ENCODE measurements at places on chromosomes 2 and 18.

DNA sequence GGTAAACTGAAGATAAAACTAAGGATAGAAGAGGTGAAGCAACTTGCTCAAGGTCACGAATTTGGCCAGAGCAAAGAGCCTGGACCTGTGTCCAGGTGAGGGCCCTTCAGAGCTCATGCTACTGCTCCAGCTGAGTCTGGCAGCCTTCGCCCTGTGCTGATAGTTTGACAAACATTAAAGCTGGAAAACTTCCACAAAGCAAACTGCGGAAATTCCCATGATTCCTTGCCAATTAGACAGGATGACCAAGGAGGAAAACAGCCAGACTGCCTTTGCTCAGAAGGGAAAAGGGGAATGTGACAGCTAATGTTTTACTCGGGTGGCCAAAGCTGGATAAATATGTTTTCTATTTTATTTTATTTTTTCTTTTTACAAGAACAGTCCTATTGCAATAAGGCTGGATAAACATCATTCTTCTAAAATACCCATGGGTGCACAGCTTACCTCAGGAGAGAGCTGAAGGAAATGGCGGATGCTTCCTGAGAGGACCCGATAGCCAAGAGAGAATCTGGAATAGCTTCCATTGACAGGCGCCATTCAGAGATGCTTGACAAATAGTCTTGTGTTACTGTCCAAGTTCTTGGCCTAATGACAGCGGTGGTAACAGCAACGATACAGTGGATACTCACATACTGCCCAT lies 5.3 kb upstream of the CTAGE1 start:
- no peak for DNase-seq

DNA sequence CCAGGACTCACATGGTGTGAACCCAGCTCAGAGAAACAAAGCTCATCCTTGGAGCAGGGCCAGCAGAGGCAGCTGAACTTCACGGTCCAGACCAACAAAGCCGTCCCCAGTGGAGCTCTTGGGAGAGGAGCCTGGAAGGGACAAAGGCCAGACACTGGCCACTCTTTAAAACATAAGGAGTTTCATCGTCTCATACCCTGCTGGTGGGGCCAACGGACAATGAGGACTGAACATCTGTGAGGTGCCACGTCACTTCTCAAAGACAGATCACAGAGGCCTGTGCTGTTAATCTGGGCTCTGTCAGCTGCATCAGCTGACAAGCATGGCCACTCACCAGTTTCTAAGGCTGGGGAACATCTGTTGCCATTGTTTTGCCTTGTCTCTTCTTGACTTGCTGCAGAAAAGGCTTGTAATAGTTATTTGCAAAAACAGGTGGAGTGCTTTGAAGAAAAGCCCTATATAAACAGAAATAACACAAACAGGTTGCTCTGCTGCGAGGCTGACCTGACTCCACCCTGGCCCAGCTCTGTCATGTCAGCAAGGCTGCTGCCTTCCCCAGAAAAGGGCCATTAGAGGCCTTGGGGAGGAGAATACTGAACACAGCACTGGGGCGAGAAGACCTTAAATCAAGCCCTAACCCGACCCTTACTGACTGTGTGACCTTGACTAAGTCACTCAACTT lies 68.1 kb upstream of the DAPL1 start:
- DNase-seq: no peak

DNA sequence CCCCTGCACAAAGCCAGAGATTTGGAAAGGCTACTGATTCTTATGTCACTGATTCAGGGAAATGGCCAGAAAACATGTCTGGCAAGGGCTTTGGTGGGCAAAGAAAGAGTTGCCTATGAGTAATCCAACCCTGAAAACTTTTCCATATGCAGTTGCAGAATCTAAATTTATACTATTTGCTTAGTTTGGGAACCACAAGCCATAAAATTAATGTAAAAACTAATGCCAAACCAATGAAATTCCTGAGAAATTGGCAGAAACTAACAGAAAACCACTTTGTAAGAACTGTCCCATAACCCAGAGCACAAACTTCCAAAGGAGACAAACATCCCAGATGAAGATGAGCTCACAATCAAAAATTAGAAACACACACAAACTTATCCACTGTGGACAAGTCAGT lies 48.8 kb downstream of the TCF4 start:
- DNase-seq: peak; percentile 40

- DNase-seq: no peak
Observed at GRCh38 chr2:162839419-162839818, 852 bp upstream of the KCNH7 start.

GRCh38 chr2:120589771-120590608 lies 145.7 kb upstream of the GLI2 start:
- peak; percentile 93 for DNase-seq

- peak; percentile 10 for DNase-seq
Observed at GRCh38 chr2:161228511-161229240, 68.4 kb downstream of the TANK start.

GRCh38 chr2:101704816-101705578 lies 7.5 kb downstream of the MAP4K4 start:
- DNase-seq: peak; percentile 26

- DNase-seq: no peak
Observed at GRCh38 chr18:813172-814071, 1.4 kb upstream of the YES1 start.

- peak; percentile 59 for DNase-seq
Observed at GRCh38 chr18:73793386-73793785, 354.2 kb downstream of the FBXO15 start.

GRCh38 chr2:235936493-235936892 lies 231.7 kb downstream of the GBX2 start:
- no peak for DNase-seq

- DNase-seq: peak; percentile 5
Observed at GRCh38 chr2:232315049-232315922, 63.3 kb upstream of the ALPP start.

GRCh38 chr2:143640826-143641225 lies 511.6 kb downstream of the ARHGAP15 start:
- no peak for DNase-seq

DNA sequence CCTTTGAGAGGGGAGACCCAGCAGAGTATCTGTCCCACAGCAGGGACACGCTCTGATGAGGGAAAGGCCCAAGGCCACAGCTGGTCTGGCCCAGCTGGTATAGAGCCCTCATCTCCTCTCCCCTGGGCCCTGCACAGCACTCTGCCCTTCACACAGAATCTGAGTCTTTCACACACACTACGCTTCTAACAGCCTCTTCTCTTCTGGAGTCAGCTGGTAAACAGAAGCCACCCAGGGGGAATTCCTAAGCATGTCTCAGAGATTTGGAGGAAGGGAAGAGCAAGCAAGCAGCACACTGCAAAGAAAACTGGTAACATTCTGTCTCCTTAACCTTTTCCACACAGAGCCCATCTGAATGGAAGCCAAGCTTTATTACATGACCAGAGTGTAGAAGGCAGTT lies 121.1 kb upstream of the ACAA2 start:
- DNase-seq: no peak

DNA sequence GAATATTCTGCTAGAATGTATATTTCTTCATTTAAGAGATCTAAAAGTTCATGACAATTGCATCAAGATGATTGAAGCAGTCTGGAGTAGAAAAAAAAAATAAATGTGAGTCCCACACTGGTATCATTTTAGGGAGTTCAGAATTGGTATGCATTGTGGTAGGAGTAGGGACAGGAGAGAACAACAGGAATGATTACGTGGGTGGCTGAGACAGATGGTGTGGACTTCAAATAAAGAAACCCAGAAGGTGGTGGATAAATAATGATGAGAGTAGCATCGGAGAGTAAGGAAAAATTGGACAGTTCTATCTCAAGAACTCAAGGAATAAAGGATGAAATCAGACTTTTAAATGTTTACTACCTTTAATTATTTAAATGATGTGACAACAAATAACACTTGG lies 289.6 kb downstream of the GALNT13 start:
- DNase-seq: no peak

GRCh38 chr2:129780316-129781270 lies 198.9 kb upstream of the RAB6C start:
- DNase-seq: no peak

DNA sequence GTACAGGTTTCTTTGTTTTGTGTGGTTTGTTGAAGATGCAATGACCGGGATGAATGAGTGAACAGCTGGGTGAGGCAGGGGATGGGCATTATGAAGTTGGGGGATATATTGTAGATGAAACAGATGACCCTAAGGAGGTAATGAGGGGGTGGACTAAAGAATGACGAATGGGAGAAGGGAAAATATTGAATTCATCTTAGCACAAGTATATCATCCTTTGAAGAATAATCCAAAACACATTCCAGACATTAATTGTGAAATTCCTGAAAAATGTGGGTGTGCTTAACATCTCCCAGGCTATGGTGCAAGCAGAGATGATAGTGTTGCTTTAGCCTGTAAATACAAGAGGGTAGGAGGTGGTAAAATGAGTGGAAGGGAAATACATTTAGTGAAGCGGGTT lies 5.8 kb downstream of the CRIM1 start:
- DNase-seq: no peak

DNA sequence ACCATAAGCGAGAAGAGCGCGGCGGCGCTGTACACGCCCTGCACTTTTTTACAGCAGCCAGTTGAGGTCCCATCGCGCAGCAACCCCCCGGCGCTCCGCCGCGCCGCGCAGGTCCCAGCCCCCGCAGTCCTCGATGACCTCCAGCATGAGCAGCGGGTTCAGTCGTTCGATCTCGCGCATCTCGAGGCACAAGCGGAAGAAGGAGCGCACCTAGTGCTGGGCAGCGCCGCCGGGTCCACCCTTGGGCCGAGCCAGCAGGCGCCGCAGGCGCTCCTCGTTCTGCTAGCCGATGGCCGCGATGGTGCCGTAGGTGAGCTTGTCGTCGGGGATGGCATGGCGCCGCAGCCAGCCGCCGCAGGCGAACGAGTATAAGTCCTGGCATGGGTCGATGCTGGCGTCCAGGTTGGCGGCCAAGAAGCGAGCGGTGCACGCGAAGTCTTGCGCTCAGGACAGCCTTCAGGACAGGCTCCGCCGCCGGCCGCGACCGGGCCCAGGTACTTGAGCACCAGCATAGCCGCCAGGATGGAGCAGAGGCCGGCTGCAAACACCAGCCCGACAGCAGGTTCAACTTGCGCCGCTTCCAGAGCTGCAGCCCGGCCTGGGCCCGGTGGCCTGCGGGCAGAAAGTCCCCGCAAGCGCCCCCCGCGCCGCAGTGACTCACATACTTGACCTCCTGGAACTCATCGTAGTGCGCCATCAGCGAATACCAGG lies 8.3 kb downstream of the ALPP start:
- no peak for DNase-seq

DNA sequence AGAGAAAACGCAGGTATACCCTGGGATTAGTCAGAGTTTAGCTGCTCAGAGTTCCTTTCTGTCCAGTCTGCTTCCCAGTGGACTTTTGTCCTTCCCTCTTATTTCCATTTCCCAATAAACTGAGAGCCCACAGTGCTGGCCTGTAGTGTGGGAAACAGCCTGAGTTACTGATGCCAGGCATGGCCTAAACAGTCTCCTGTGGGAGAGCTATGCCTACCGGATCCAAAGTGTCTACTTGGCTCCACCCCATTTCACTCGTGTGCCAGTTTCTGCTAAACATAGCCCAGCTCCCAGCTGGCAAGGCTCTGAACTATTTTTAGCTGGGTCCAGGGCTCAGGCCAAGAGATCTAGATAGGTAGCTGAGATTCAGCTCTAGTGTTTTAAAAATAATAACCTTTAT lies 15.6 kb upstream of the PPP1CB start:
- DNase-seq: no peak

- DNase-seq: no peak
Observed at GRCh38 chr2:82811946-82812345, 1647.1 kb downstream of the SUCLG1 start.

GRCh38 chr2:120660771-120661459 lies 74.8 kb upstream of the GLI2 start:
- DNase-seq: no peak

GRCh38 chr2:150486539-150487484 lies 655 bp downstream of the RND3 start:
- DNase-seq: peak; percentile 33

- no peak for DNase-seq
Observed at GRCh38 chr18:55489034-55489986, 98.7 kb downstream of the TCF4 start.

DNA sequence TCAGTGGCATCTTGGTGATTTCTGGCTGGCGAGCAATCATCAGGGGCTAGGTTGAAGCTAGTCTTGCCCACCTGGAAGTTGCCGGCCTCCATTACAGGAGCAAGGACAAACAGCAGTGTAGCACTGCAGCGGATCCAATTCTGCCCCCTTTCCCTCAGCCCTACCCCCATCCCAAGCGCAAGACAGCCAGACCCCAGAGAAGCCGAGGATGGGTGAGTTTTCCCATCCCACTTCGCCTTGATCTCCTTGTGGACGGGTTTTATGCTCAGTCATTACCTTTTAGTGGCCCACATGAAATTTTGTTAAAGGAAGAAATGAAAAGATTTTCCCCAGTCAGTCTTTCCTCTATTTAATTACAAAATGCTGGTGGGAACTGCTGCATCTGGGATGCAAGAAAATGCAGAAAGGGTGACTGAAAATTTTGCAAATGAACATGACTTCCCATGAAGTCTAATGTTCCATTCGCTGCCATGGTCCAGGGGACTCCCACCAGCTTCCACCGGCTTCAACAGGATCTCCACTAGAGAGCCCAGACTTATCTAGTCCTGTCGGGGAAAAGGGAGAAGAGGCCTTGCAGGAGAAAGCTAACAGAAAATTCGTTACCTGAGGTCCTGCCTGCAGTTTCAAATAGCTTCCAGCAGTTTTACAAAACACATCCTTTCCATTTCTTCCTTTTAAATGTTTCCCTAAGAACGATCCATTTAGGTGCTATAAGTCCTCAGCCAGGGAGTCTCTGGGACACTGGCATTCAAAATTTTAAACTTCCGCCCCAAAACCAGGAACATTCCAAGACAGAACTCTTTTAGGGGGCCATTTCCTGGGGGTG lies 1.9 kb upstream of the HOXD9 start:
- no peak for DNase-seq

GRCh38 chr18:72847771-72848170 lies 20.0 kb downstream of the NETO1 start:
- DNase-seq: no peak

DNA sequence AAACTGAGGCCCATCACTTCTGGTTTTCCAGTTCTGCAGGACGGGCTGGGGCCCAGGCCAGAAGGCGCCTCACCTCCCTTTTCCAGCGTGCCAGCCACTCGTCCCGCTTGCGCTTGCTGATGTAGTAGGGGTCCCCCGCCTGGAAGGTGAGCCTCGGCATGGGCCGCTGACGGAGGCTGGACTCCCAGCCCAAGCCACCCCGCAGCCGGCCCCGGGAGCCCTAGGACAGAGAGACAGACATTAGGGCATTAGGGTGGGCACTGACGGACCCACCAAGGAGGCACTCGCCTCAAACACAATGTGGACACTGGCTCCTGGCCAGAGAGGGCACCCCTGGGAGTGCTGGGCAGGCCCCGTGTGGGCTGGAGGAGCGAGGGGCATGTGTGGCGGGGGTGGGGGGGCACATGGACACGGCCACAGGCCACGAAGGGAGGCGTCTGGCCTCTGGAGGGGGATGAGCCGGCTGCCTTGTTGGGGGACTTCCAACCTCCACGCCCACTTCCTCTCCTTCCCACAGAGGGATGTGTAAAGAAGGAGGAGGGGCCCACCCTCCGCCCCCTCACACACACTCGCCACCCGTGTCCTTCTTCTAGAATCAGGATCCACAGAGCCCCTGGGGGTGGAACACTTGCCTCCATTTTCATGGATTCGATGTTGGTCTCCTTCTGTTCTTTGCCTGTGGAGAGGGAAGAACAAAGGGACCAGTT lies 66.7 kb downstream of the DNMT3A start:
- DNase-seq: no peak

GRCh38 chr2:1784087-1784486 lies 39.8 kb upstream of the PXDN start:
- DNase-seq: no peak

- DNase-seq: peak; percentile 64
Observed at GRCh38 chr18:47944972-47945852, 14.8 kb upstream of the SMAD2 start.
